ENCODE measurements at places on chromosomes 1 and 21.

- no peak for DNase-seq
These were observed 580.4 kb downstream of the TTLL7 start for GRCh38 chr1:83418558-83418957.

DNA sequence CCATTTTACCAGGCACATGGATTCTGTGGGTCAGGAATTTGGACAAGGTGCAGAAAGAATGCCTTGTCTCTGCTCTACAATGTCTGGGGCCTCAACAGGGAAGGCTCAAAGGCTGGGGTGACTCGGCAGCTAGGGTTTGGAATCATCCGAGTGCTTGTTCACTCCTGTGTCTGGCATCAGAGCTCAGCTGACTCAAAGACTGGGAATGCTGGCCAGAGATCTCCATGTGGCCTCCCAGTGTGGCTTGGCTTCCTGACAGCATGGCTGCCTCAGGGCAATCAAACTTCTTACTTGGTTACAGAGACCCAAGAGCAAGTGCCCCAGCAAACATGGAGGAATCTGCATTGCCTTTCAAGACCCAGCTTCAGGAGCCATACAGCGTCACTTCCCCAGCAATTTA is 110.5 kb downstream of the TOMM20 start:
- no peak for DNase-seq

GRCh38 chr1:2314803-2315673 is 76.3 kb downstream of the MORN1 start:
- DNase-seq, result no peak

GRCh38 chr1:174297351-174297750 is 138.0 kb downstream of the RABGAP1L start:
- DNase-seq, result no peak

DNA sequence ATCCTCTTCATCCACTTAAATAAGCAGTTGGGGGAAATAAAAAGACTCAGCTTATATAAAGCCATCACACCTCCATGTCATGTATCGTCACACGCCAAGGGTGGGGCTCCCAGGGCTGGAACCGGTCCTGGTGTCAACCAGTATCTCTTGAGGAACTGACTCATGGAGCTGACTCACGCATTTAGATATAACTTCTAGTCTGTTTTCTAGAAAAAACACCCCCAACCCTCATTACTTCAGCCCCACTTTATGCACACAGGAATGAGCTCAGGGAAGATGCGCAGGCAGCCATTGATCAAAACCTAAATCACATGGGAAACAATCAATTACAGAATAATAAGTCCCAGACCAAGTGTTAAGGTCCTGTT is 6.9 kb upstream of the IL22RA1 start:
- DNase-seq, result peak; percentile 85

DNA sequence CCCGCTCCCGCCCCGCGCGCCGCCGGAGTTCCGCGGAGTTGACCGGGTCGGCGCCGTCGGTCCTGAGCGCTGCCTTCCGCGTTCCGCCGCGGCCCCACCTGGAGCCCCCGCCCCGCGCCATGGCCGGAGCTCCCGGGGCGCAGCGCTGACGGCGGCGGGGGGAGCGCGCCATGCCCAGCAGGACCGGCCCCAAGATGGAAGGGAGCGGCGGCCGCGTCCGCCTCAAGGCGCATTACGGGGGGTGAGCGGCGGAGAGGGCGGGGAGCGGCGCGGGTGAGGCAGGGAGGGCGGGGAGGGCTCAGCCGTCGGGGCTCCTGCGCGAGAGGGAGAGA is 216 bp downstream of the PRKCZ start:
- DNase-seq, result no peak

- DNase-seq, result no peak
These were observed 14.5 kb upstream of the CBR3 start for GRCh38 chr21:36120304-36120888.

DNA sequence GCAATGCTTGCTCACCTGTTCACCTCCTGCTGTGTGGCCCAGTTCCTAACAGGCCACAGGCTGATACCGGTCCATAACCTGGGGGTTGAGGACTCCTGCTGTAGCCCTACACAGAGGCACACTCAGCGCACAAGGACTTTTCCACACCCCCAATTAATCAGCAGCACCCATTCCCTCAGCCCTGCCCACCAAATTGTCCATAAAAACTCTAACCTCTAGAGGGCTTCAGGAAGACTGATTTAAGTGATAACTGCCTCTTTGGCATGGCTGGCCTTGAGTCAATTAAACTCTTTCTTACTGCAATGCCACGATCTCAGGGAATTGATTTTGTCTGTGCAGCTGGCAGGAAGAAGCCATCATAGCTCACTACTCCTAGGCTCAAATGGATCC is 71.3 kb upstream of the MUTYH start:
- DNase-seq, result no peak

GRCh38 chr1:232992227-232992626 is 41.8 kb downstream of the NTPCR start:
- DNase-seq, result no peak

- no peak for DNase-seq
These were observed 67.7 kb upstream of the AJAP1 start for GRCh38 chr1:4586611-4587160.

DNA sequence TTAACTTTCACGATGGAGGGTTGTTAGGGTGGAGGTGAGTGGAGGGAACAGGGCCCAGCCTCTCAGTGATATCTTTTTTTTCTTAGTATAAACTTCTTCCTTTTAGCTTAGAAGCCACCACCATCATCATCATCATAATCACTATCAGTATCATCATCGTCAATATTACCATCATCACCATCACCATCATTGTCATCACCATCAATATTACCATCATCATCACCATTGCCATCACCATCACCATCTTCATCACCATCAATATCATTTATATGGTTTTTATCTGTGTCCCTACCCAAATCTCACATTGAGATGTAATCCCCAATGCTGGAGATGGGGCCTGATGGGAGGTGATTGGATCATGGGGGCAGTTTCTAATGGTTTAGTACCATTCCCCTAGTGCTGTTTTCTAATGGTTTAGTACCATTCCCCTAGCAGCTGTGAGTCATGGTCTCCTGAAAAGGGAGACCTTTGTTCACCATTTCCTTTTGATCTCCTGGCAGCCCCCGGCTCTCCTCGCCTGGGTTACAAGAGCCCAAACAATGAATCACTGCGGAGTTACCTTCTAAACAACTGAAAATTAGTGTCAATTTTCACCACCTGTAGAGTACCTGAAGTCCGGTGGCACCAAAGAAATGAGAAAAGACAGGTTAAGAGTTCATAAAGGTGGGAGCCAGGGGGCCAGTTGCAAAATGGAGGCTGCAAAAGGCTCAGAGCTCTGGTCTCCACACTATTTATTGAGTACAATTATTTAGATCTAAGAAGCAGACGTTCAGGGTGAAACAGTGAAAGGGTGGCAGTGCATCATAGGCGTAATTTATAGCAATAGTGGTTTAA is 3.1 kb upstream of the PLA2G2E start:
- DNase-seq, result no peak

- DNase-seq, result no peak
These were observed 862 bp upstream of the DIPK1A start for GRCh38 chr1:92961896-92962752.

DNA sequence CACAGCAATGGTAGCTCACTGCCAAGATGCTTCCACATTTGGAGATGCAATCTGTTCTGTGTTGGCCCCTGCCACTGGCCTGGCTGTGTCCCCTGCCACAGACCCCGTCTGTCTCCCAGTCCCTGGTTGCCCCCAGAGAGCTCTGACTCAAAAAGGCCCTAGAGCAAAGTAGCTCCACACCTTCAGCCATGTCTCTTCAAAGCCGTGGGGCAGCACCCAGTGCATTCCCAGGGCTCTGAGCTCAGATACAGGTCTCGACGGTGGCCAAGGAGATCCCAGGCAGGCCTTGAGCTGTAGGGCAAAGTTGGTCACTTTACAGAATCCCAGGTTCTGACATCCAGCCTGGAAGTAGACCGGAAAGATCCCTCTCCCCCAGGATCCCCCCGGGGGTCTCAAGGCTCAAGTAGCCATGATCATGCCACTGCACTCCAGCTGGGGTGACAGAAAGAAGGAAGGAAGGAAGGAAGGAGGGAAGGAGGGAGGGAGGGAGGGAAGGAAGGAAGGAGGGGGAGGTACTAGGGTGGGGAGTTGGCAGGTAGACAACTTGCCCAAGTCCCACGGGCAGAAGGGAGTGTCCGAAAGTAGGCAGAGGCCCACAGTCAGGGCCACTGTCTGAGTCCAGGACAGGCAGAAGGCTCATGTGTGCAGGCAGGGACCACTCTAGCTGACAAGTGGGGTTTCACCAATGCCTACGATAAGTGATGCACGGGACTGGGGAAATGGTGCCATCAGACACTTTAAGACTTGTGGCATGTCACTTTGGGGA is 4.8 kb upstream of the ARF1 start:
- DNase-seq, result no peak

DNA sequence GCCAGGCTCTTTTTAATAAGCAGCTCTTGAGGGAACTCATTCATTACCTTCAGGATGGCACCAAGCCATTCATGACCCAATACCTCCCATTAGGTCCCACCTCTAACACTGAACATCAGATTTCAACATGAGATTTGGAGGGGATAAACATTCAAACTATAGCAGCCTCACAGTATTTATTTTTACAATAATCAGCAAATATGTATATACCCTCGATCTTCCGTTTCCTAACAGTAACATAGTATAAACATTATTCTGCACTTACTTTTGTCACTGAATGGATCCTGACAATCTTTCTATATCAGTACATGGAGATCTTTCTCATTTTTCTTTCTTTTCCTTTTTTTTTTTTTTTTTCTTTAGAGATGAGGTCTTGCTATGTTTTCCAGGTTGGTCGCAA is 5.4 kb downstream of the CATSPER4 start:
- DNase-seq, result no peak

GRCh38 chr1:23422241-23422877 is 2.2 kb downstream of the TCEA3 start:
- DNase-seq, result no peak

- DNase-seq, result no peak
These were observed 22.0 kb downstream of the KCNK1 start for GRCh38 chr1:233635765-233636502.

GRCh38 chr1:41439234-41439633 is 45.2 kb downstream of the EDN2 start:
- no peak for DNase-seq

DNA sequence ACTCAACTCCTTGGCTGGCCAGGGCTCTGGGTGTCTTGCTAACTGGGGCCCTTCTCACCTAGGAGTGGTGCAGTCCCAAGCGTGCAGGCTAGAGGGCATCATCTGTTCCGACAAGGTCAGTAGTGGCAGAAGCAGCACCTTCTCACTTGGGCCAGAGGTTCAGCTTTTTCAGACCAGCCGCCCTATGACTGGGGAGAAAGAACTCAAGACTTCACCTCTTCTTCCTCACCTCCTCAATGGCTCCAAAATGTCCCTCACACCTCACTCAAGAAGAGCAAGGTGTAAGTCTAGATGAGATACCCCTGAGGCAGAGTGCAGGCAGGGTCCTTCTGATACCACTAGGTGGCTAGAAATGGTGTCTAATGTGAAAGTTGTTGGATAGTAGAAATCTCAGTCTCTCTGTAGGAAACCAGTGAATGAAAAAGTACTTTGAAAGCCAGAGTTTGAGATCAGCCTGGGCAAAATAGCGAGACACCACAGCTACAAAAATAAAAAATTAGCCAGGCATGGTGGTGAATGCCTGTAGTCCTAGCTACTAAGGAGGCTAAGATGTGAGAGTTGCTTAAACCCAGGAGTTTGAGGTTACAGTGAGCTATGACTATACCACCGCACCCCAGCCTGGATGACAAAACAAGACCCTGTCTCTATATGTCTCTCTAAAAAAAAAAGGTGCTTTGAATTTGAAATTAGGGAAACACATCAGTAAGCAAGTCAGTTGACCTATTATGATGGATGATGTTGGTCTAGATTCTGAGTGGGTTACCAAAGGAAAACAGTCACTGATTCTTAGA is 8.6 kb upstream of the IL20 start:
- no peak for DNase-seq

GRCh38 chr1:228429007-228429406 is 12.3 kb upstream of the TRIM17 start:
- no peak for DNase-seq

DNA sequence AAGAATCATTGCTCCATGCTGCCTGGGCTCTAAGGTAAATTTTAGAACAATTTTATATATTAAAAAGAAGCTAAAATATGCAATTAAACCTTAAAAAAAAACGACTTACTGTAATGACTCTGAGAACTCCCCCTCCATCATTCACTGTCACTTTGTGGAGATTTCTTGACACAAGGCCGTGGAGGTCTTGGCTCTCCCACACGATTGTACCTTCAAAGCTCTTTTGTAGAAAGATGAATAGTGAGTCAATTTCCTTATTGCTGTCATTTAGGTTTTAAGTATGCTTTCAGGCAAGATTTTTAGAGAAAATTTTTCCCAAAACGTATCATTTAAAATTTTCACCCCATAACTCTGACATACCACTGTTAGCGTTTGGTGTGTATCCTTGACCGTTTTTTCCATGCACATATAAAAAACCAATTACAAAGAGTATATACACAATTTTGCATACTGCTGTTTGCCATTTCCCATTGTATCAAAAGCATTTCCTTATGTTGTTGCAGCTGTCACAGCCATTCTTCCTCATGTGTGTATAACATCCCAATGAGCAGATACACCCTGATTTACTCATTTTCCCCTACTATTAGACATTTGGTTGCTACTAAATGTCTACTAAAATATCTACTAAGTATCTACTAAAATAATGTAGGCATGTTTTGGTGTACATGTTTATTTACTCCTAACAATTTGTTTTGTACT is 33.4 kb downstream of the B3GALNT2 start:
- no peak for DNase-seq

DNA sequence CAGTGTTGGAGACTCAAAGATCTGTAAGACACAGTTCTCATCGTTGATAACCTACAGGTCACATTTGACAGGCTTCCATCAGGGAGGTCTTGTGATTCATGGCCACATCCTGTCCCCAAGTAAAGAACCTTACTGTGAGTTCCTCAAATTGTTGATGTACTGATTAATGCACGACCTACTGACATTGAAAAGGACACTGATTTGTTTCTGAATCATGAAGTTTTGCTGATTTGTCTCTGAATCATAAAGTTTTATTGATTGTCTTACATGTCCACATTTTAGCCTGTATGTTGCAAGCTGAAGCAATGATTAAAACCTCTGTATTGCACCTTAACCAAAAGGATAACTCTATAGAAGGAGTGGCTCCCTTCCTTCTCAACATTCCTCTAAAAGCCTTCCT is 476.3 kb upstream of the RUNX1 start:
- no peak for DNase-seq

- no peak for DNase-seq
These were observed 27.2 kb downstream of the PROK1 start for GRCh38 chr1:110477967-110478640.

GRCh38 chr1:93678946-93679480 is 2.6 kb downstream of the BCAR3 start:
- DNase-seq, result no peak

- DNase-seq, result no peak
These were observed at the start of gene CSTB for GRCh38 chr21:43775795-43776430. Gene CSTB, minus strand, starts transcription at chr21:43776308. Its CDS starts 39 bp downstream, at chr21:43776269.

Data from NCI-H460 (cell line).